GM23248 (cell line): ENCODE measurements at places on chromosomes 2 and 18. TPM values are rescaled to one million over a fixed set of nuclear protein-coding genes. Genes with fewer than 3 reads are reported as not detected.

- no peaks in the 10 kb centered on the region for H3K36me3 ChIP-seq
- no peak for DNase-seq
- H3K4me1 ChIP-seq, result no peaks in the 10 kb centered on the region
- H3K27ac ChIP-seq, result no peak overlapping the region
- H3K4me3 ChIP-seq, result no peak overlapping the region
Measured at GRCh38 chr2:2872713-2873449, 504.7 kb downstream of the EIPR1 start.

GRCh38 chr18:45012286-45012685, 331.6 kb downstream of the SETBP1 start:
- H3K36me3 ChIP-seq, result no peaks in the 10 kb centered on the region
- peaks cover 48% of the 10 kb centered on the region for H3K4me1 ChIP-seq
- H3K4me3 ChIP-seq, result no peak overlapping the region
- no peak overlapping the region for H3K27ac ChIP-seq
- DNase-seq, result peak; percentile 28
- H3K27me3 ChIP-seq, result no peaks in the 10 kb centered on the region

DNA sequence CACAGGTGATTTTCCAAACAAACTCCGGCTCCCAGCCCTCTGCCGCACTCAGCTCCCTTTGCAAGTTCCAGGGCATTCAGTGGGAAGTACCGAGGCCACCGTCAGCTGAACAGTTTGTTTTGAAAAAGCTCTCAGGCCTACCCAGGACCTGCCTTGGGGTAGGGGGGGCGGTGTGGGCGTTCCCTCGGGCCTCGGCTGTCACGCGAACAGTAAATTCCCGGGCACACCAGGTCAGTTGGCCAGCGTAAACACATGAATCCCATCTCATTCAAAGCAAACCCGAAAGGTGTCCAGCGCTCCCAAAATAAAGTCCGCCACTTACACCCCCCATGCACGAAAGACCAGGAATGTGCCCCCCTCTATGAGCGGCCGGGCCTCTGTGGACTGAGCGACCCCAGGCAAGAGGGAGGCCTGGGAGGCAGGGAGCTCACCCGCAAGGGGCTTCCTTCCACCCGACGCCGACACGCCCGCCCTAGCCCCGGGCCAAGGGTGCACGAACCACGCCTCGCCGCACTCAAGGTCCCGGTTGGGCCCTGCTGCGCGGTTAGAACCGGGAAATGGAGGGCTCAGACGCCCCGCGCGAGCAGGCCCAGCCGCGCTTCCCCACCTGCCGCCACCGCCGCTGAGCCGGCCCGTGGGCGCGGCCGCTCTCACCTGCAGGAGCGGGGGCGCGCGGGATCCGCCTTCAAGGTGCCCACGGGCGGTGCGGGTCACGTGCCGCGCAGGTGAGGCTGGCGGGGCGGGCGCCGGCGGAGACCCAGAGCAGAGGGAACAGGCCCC, at the start of gene WDSUB1:
WDSUB1 (minus strand) TSS at position 775 of the 780 bp plus-strand sequence. CDS start 3,634 bp downstream, outside the sequence.
- H3K4me1 ChIP-seq, result peaks cover 15% of the 10 kb centered on the region
- no peaks in the 10 kb centered on the region for H3K36me3 ChIP-seq
- H3K27ac ChIP-seq, result peak within 1 kb of the TSS; percentile 62
- H3K4me3 ChIP-seq, result peak within 1 kb of the TSS; percentile 77

- no peaks in the 10 kb centered on the region; the same call in 1 of the 2 replicates for H3K36me3 ChIP-seq
- H3K4me1 ChIP-seq, result peaks cover 17% of the 10 kb centered on the region
- DNase-seq, result peak; percentile 14
- peak overlapping the region; percentile 5; the same call in 1 of the 2 replicates for H3K4me3 ChIP-seq
- H3K27me3 ChIP-seq, result no peaks in the 10 kb centered on the region
- H3K27ac ChIP-seq, result peak overlapping the region; percentile 22
Measured at GRCh38 chr2:31944828-31945571, 65.8 kb downstream of the MEMO1 start.

- H3K36me3 ChIP-seq, result no peaks in the 10 kb centered on the region
- peak; percentile 80 for DNase-seq
- peak overlapping the region; percentile 85 for H3K4me3 ChIP-seq
- H3K4me1 ChIP-seq, result peaks cover 30% of the 10 kb centered on the region
- H3K27ac ChIP-seq, result peak overlapping the region; percentile 91
Measured at GRCh38 chr2:197675711-197676188, 363 bp upstream of the RFTN2 start.

- no peaks in the 10 kb centered on the region for H3K4me1 ChIP-seq
- H3K27me3 ChIP-seq, result no peaks in the 10 kb centered on the region
- no peak overlapping the region for H3K4me3 ChIP-seq
- H3K36me3 ChIP-seq, result no peaks in the 10 kb centered on the region
- H3K27ac ChIP-seq, result no peak overlapping the region
- peak; percentile 16 for DNase-seq
Measured at GRCh38 chr2:233676046-233676445, 4.3 kb downstream of the UGT1A9 start.

GRCh38 chr2:88627856-88628570, 749 bp upstream of the EIF2AK3 start:
- no peaks in the 10 kb centered on the region for H3K36me3 ChIP-seq
- H3K27ac ChIP-seq, result peak overlapping the region; percentile 100
- H3K27me3 ChIP-seq, result no peaks in the 10 kb centered on the region
- DNase-seq, result peak; percentile 99
- peaks cover 20% of the 10 kb centered on the region for H3K4me1 ChIP-seq

GRCh38 chr2:178251151-178251955, 57.0 kb downstream of the OSBPL6 start:
- no peaks in the 10 kb centered on the region for H3K27me3 ChIP-seq
- no peaks in the 10 kb centered on the region; the same call in 1 of the 2 replicates for H3K4me1 ChIP-seq
- no peak for DNase-seq
- H3K36me3 ChIP-seq, result no peaks in the 10 kb centered on the region

AQP12A gene
- total RNA-seq, result not detected in 2 replicates

DNA sequence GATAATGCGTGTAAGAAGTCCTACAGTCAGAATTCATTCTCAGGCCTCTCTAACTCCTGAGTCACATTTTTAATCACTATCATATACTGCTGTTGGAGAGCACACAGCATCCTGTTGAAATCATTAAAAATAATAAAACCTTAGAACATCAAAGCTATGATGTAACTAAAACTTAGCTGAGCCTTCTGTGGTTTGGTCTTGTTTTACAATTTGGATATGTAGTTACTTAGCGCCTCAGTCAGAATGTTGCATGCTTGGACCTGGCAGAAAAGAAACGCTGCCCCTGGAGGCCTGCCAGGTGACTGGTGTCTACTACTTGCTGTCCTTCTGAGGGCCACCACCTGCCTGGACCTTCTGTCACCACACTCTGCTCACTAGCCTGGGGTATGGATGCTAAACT, 261.1 kb upstream of the RASGRP3 start:
- peak; percentile 94 for DNase-seq
- H3K4me1 ChIP-seq, result peaks cover 78% of the 10 kb centered on the region
- H3K36me3 ChIP-seq, result peaks cover 11% of the 10 kb centered on the region; the same call in 1 of the 2 replicates

GRCh38 chr18:74064510-74064909, 83.1 kb downstream of the FBXO15 start:
- H3K4me1 ChIP-seq, result no peaks in the 10 kb centered on the region
- no peak for DNase-seq
- no peaks in the 10 kb centered on the region for H3K36me3 ChIP-seq
- H3K27ac ChIP-seq, result no peak overlapping the region
- no peak overlapping the region for H3K4me3 ChIP-seq
- peaks cover 9% of the 10 kb centered on the region for H3K27me3 ChIP-seq

RNF152 gene
- total RNA-seq, result 5.4 and 11.3 TPM in 2 replicates

FBXO41 gene
- 1.0 and 1.1 TPM in 2 replicates for total RNA-seq

DNA sequence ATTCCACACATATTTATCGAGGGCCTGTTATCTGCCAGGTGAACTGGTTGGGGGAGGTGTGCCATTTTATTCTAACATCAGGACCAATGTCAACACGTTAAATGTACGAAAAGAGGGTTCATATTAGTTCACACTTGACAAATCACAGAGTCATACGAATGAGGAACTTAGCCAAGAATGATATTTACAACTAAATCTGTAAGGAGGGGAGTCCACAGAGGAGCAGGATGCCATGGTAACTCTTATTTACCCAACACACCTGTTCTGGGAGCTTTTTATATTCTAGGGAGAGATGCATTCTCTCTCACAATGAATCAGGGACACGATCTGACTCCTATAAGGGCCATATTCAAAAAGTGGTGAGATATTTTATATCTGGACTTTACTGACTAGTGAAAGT, 144.1 kb downstream of the CDC42EP3 start:
- no peak overlapping the region for H3K27ac ChIP-seq
- H3K36me3 ChIP-seq, result no peaks in the 10 kb centered on the region
- H3K27me3 ChIP-seq, result no peaks in the 10 kb centered on the region
- DNase-seq, result no peak
- no peak overlapping the region for H3K4me3 ChIP-seq

FARSB gene
- total RNA-seq, result 16.8 and 17.7 TPM in 2 replicates

DNA sequence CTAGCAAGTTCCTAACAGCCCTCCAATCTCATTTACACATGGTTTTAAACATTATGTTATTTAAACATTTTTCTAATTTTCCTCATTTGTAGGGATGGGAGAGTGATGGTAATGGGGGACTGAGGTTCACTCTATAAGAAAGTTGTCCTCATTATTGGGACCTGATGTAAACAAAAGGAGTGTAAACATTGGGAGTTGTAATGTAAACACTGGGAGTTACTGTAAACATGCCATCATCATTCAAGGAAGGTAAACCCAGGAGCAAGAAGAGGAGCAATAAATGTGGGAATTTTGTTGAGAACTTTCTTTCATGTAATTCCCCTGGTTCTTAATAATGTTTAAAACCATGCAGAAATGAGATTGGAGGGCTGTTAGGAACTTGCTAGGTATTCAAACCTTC, 17.8 kb downstream of the RFTN2 start:
- H3K4me1 ChIP-seq, result no peaks in the 10 kb centered on the region
- no peaks in the 10 kb centered on the region for H3K36me3 ChIP-seq
- no peaks in the 10 kb centered on the region for H3K27me3 ChIP-seq
- DNase-seq, result no peak

ITGB1BP1 gene
- 39.0 and 52.2 TPM in 2 replicates for total RNA-seq

DNA sequence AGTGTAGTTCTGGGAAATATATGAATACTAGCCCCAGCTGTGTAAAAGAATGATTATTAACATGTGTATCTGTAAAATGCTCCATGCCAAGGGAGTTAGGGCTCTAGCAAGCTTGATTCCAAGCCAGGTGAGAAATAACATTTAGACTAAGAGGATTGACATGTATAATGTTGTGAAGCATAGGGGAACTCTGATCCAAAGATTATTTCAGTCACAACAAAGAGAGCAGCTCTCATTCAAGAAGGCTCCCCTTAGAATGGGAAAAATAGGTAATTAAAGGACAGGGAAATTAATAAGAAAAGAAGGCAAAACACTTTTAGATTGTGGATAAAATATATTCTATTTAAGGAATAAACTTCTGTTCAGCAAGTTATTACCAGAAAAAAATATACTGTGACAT, 347.3 kb upstream of the CDH7 start:
- H3K36me3 ChIP-seq, result no peaks in the 10 kb centered on the region
- no peaks in the 10 kb centered on the region for H3K4me1 ChIP-seq
- no peak overlapping the region for H3K27ac ChIP-seq
- no peaks in the 10 kb centered on the region for H3K27me3 ChIP-seq

- H3K27me3 ChIP-seq, result no peaks in the 10 kb centered on the region
- H3K27ac ChIP-seq, result peak overlapping the region; percentile 87
- H3K4me1 ChIP-seq, result peaks cover 44% of the 10 kb centered on the region
- H3K36me3 ChIP-seq, result no peaks in the 10 kb centered on the region
Measured at GRCh38 chr2:19607931-19608771, 249.7 kb upstream of the OSR1 start.

GRCh38 chr2:200380833-200381542, 74.5 kb downstream of the SPATS2L start:
- DNase-seq, result peak; percentile 75
- no peaks in the 10 kb centered on the region for H3K36me3 ChIP-seq
- no peaks in the 10 kb centered on the region for H3K27me3 ChIP-seq
- peak overlapping the region; percentile 21 for H3K4me3 ChIP-seq
- H3K27ac ChIP-seq, result peak overlapping the region; percentile 65

- H3K4me3 ChIP-seq, result no peak overlapping the region
- no peaks in the 10 kb centered on the region for H3K36me3 ChIP-seq
- H3K27ac ChIP-seq, result no peak overlapping the region
- H3K27me3 ChIP-seq, result no peaks in the 10 kb centered on the region; the same call in 1 of the 2 replicates
Measured at GRCh38 chr2:128732976-128733431, 414.3 kb upstream of the HS6ST1 start.

GRCh38 chr18:191725-192124, 33.4 kb downstream of the USP14 start:
- DNase-seq, result peak; percentile 38
- no peaks in the 10 kb centered on the region for H3K27me3 ChIP-seq
- 0 out of 2 replicates have a peak, but pooled peaks cover 7% of the 10 kb centered on the region for H3K4me1 ChIP-seq
- no peaks in the 10 kb centered on the region for H3K36me3 ChIP-seq
- no peak overlapping the region for H3K4me3 ChIP-seq

MARCHF4 gene
- total RNA-seq, result 10.6 and 14.5 TPM in 2 replicates

LAMA3 gene
- total RNA-seq, result 1.9 and 3.5 TPM in 2 replicates

ZNF892 gene
- total RNA-seq, result 1.9 and 3.0 TPM in 2 replicates

PJVK gene
- total RNA-seq, result 0.97 and 1.9 TPM in 2 replicates

DNA sequence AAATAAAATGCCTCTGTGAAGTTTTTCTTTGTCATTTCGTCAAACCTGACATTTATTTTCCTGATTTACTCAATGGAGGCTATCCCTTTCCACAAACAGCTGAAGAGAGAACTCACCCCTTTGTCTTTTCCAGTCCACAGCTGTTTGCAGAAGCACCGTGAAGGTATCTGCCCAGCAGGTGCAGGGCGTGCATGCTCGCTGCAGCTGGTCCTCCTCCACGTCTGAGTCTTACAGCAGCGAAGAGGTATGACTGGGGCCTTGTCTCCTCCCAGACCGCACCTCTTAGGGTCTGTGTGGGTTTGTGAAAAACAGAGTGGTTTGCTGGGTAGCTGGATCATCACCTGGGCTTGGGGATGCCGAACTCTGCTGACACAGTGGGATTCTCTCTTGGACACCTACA, 9.7 kb downstream of the SPP2 start:
- H3K4me3 ChIP-seq, result no peak overlapping the region
- H3K36me3 ChIP-seq, result no peaks in the 10 kb centered on the region
- H3K27me3 ChIP-seq, result no peaks in the 10 kb centered on the region; the same call in 1 of the 2 replicates
- no peaks in the 10 kb centered on the region for H3K4me1 ChIP-seq
- no peak for DNase-seq

DNA sequence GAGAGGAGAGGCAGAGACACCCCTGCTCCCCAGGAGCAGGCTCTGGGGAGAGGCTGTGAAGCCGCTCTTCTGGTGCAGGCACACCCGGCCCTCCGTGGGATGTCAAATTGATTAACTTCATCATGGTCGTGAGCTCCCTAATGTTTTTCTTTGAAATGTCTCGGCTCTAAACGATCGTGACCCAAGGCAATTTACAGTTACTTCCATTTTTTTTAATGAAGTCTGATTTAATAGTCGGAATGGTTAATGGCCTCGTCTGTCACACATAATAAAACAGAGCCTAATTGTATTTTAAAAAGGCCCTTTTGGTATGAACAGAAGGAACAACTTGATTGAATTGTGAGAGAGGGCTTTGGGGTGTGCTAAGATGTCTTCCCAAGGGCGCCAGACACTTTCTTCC, 130.2 kb downstream of the SMAD2 start:
- no peaks in the 10 kb centered on the region for H3K4me1 ChIP-seq
- no peaks in the 10 kb centered on the region for H3K27me3 ChIP-seq
- no peaks in the 10 kb centered on the region for H3K36me3 ChIP-seq
